Cortex of kidney (tissue), 1 donor: ENCODE measurements at places on chromosomes 11 and 22.

GRCh38 chr11:92768121-92768840, 201.2 kb upstream of the MTNR1B start:
- no peak for DNase-seq

GRCh38 chr11:76107971-76108370, 98.3 kb downstream of the WNT11 start:
- DNase-seq: no peak

DNA sequence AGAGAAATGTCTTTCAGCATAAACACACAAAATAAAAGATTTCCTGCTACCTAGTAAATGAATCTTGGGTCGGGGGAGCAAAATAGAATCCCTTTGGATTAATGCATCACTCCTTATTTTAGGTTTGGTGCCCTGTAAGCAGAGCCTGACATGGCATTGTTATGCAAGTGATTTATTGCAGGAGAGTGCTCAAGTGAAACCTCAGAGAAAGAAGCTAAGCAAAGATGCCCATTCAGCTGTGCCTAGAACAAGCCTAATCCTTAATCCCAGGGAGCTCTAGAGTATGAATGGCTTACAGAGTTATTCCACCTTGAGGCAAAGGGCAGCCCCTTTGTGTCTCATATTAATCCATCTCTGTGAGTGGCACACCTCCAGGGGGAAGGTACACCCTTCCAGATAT, 21.1 kb downstream of the C11orf87 start:
- DNase-seq: no peak

DNA sequence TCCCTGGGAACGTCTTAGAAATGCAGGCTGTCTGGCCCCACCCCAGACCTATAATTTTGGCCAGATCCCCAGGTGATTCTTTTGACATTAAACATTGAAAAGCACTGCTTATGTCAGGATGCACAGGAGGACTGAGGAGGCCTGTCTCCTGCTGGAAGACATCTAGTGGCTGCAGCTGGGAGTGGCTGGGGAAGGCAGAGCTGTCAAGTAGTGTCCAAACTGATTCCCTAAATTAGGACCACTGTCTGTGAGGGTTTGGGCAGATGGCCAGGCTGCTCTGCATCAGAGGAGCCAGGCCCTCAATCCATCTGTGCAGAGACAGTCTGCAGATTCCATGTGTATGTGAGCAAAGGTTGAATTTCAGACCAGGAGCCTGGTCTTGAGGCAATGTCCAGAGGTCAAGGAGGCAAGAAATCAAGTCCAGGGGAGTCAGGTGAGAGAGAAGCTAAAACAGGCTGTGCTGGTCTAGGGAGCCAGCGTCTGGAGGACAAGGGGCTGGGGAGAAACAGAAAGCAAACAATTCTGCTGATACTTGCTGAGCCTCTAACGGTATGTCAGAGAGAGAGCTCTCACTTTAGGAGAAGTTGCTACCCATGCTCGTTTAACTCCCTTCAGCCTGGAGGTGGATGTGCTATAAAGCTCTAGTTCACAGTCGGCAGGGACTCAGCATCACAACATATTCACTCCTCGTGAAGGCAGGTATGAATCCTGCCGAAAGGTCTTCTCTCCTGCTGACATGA, 15.3 kb upstream of the SYTL2 start:
- no peak for DNase-seq

DNA sequence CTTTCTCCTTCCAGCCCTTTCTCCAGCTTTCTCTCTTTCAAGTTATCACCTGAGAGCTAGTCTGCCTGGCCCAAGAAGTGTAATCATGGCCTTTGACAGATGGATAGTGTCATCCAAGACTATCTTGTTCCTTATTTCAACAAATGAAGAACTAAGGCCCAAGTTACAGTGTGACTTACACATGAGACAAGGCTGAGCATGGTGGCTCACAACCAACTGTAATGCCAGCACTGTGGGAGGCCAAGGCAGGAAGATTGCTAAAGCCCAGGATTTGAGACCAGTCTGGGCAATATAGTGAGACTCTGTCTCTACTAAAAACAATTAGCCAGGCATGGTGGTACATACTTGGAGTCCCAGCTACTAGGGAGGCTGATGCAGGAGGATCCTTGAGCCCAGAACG, 3.7 kb upstream of the RANGAP1 start:
- no peak for DNase-seq

- no peak for DNase-seq
Measured at GRCh38 chr11:3823303-3823702, 14.9 kb downstream of the PGAP2 start.

DNA sequence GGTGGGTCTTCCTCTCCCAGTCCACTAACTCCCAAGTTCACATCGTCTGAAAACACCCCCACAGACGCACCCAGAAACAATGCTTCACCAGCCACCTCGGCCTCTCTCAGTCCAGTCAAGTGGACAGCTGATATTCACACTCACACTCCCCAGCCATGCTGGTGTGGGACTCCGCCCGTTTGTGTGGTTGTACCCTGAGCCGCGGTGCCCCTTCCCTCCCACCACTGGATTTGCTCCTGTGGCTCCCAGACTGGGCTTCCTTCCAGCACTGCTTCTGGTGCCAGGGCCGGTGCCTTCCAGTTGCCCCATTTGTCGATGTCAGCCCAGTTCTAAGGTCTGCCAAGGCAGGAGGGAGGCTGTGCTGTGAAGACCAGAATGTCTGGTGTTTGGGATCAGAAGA, 37.9 kb upstream of the PLET1 start:
- no peak for DNase-seq

- DNase-seq: no peak
Measured at GRCh38 chr11:118343248-118343647, 743 bp upstream of the CD3D start.

- DNase-seq: no peak
Measured at GRCh38 chr11:110431674-110432073, 1.9 kb downstream of the FDX1 start.

DNA sequence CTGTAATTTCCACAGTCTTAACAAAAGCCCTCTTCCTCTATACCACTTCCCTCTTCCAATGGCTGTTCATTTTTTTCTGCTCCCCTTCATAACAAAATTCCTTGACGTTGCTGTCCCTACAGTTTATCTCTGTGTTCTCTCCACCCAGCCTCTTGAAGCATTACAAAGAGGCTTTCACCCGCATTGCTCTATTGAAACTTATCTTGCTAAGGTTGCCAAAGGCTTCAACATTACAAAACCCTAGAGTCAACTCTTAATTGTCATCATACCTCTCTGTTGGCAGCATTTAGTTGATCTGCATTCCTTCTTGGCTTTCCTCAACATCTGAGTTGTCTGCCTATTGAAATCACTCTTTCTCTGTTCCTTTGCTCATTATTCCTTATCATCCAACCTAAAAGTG, 1055.7 kb downstream of the JRKL start:
- DNase-seq: no peak

- no peak for DNase-seq
Measured at GRCh38 chr11:104772806-104773241, 125.4 kb downstream of the CASP12 start.

DNA sequence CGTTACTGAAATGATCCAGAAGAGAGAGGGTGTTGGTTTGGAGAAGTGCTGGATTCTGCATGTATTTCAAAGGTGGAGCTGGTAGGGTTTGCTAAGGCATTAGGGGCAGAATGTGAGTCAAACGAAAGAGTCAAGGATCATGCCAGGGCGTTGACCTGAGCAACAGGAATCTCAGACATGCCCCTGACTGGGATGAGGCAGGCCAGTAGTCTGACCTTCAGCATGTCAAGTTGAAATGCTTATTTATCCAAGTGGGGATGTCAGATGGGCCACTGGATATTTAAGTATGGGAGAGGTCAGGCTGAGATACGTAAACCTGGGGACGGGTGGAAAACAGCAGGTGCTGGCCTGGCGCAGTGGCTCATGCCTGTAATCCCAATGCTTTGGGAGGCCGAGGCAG, 2.7 kb upstream of the TSGA10IP start:
- DNase-seq: no peak

GRCh38 chr22:42277988-42278776, 7.7 kb upstream of the TCF20 start:
- DNase-seq: no peak

- no peak for DNase-seq
Measured at GRCh38 chr22:31139866-31140716, at the start of gene PLA2G3. TSS of gene PLA2G3 (minus strand) at chr22:31140508. CDS start at chr22:31140354, 154 bp downstream.

GRCh38 chr22:33605221-33605620, 315.1 kb downstream of the LARGE1 start:
- no peak for DNase-seq

DNA sequence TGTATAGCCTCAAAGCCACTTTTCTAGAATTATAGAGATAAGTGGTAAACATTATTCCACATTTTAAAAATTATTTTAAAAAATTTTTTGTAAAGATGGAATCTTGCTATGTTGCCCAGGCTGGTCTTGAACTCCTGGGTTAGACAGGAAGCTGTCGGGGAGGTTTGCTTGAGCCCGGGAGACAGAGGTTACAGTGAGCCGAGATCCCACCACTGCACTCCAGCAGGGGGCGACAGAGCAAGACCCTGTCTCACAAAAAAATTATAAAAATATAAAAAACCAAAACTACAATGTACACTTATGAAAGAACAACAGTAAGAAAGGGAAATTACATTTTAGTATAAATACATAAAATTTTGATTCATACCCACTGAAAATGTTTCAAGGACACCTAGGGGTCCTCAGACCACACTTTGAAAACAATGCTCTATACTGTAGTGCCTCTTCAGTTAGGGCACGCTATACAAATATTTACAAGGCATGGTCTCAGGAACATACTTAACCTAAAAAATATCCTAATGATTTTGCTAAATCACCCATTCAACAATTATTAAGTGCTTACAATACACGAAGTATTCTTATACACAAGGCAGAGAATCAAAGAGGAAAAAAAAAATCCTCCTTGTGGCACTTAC, 111.2 kb downstream of the MRTFA start:
- no peak for DNase-seq

- no peak for DNase-seq
Measured at GRCh38 chr11:119421941-119422808, 797 bp downstream of the THY1 start.
